ENCODE measurements at places on chromosomes 5 and 9.

DNA sequence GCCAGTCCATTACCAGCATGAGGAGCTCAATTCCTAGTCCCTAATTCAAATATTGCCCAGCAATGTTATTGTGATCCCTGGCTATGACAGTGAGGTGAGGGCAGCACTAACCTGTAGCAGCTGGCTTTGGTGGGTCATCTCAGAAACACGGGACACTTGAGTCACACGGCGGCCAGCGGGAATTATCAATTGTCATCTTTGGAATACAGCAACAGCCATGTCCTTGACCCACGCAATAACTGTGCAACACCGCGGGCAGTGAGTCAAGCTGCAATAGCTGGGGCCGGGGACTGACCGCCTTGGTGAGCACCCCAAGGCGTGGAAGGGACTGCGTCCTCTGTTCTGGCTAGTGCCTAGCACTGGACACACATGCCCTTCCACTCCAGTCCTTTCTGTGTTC is 62.5 kb upstream of the ALDH1B1 start:
- no peak for DNase-seq

DNA sequence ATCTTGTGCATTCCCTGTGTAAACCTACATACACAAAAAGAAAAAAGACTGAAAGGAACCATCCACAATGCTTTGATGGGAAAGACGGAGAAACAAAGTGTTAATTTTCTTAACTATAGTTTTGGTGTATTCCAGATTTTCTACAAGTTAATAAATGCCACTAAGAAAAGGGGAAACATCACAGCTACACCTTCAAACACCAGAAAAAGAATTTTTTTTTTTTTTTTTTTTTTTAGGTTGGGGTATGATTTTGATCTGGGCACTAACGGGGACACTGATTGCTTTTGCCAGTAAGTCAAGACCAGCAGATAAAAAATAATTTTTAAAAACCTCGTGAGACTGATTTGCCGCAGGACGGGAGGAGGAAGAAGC is 334 bp upstream of the THG1L start:
- DNase-seq = no peak

- DNase-seq = no peak
Observed at GRCh38 chr9:110880189-110880588, 158.1 kb downstream of the LPAR1 start.

DNA sequence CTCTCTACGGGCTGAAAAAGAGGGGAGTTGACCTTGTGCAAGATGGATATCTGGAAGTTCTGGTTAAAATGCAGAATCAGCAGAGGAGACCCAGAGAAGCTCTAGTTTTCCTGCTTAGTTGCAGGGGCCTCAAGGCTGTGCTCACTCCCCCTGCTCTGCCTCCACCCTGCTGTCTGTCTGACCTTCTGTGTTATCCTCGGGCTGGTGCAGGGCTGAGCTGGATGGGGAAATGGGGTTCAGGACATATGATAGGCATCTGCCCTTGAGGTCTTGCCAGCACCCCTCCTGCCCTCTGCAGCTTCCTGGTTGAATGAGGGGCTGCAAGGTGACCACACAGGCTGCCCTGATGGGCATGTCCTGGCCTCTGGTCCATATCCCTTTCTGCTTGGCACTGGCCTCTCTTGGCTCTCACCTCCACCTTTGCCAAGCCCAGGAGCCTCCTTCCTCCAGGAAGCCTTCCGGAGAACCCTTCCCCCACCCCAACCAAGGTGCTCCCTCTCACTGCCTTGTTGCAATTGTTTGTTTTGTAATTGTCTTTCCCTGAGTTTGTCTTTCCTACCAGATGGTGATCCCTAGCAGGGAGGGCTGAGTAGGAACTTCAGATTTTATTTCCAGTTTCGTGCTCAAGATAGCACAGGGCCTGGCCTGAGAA is 1.3 kb downstream of the TMEM268 start:
- no peak for DNase-seq

DNA sequence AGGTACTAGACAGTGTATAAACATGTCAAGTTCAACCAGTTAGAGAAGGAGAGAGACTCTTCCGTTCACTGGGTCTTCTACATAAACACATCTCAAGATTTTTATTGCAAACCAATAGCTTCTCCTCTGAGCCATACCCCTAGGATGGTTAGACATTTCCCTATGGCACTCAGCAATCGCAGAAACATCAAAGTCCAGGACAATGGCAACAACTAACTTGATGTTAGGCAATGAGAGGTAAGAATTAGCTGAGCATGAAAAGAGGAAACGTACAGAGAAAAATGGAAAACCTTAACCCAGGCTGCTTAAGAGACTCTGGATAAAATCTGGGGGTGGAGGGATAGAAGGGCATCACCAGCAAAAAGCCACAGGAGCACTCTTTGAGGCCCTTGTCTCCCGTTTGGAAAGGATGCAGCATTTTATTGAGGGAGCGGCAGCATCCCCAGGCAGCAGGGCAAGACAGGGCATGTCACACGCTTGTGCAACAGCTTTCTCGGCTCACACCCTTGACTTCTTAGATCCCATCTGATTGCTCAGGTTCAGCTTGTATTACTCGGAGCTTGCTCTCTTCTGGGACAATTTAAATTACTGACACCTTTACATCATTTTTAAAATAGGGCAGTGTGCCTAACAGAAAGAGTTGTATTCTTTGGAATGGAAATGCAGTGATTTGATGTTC is 8.6 kb upstream of the PSAT1 start:
- DNase-seq = no peak

GRCh38 chr5:1163879-1164278 is 37.5 kb upstream of the SLC6A19 start:
- no peak for DNase-seq

- no peak for DNase-seq
Observed at GRCh38 chr9:87793292-87793691, 67.4 kb downstream of the CTSL start.

- no peak for DNase-seq
Observed at GRCh38 chr5:138844812-138845513, 30.2 kb downstream of the LRRTM2 start.
